ENCODE measurements at places on chromosomes 2 and 18.

- no peak for DNase-seq
Measured at GRCh38 chr2:123738643-123739042, 286.4 kb upstream of the CNTNAP5 start.

DNA sequence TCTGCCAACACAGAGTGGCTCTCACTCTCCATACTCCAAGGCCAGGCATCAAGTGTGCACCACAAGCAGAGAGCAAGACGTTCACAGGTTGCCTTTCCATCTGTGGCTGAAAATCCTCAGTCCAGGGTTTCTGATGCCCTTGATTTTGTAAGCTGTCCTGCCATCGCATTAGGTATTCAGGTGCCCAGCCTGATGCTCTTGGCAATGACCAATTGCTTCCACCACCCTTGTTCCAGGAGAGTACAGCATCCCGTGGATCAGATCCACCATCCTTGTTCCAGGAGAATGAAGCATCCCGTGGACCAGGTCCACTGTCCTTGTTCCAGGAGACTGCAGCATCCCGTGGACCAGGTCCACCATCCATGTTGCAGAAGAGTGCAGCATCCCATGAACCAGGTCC lies 133.4 kb upstream of the GPC1 start:
- DNase-seq = no peak

- peak; percentile 45 for DNase-seq
Measured at GRCh38 chr2:232611559-232612218, 21.7 kb upstream of the EFHD1 start.

- DNase-seq = no peak
Measured at GRCh38 chr18:44503854-44504253, 176.8 kb upstream of the SETBP1 start.

- DNase-seq = no peak
Measured at GRCh38 chr2:15892151-15892880, 48.0 kb upstream of the MYCN start.

DNA sequence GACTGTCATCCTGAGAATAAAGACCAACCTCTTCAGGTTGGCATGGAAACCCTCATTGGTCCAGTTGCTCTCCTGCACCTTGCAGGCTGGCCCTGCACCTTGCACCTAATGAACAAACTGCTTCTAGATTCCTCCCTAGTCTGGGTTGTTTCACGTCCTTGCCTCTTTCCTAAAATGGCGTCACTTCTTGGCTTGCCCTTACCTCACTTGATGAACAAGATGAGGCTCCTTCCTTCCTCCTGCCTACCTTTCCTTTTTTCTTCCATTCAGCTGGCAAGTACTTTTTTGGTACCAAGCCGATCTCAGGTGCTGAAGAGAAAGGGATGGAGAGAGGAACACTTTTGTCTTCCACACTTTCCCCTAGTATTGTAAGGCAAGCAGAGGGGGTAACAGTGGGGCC lies 74.5 kb downstream of the MYCN start:
- DNase-seq = no peak

DNA sequence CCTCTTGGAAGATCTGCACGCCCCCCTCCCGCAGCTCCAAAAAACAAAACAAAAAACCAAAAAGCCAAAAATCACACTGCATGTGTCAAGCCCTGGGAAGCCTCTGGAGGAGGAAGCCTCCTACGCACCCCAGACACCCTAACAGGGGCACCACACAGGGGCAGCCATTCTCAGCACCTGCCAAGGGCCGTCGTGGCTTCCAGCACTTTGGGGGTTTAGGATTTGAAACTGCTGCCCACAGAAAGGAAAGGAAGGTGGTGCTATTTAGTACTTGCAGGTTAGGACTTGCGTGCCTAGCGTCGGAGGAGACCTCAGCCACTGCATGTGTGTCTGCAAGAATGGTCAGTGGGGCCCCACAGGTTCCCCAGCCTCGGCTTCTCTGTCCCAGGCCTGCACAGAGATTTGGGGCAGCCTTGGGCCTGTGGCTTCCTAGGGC lies 419 bp upstream of the GPR55 start:
- no peak for DNase-seq

DNA sequence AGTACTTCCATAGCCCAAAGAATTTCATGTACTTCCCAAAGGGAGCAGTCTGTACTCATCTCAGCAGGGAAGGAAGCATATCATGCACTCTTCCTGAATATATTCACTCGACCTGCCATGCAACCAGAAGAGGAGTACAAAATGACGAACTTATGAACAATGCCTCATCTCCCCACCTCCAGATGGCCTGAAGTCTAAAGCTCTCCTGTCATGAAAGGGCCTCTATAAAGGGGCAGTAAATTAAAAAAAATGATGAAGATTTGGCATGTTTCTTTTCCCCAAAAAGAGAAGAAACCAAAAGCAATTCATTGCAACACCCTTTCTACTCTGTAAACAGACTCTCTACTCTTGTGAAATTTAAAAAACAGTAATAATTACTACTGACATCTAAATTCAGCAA lies 1601.1 kb downstream of the LRP1B start:
- DNase-seq = no peak

DNA sequence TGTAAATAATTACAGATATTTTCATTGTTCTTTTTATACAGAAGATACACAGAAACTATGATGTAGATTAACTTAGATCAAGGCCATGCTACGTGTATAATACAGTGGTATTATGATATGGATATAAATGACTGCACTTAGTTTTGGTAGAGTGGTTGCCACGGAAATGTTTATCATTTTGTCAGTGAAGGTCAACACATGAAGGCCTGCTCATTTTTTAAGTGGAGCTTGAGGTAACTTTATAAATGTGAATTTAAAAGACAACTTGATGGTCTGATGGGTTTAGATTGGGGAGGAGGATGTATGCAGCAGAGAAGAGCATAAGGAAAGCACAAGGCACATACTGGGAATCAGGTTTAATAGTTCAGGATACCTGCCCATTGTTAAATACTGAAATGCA lies 14.4 kb upstream of the BBS5 start:
- DNase-seq = peak; percentile 34

GRCh38 chr18:6013171-6013810 lies 118.0 kb upstream of the TMEM200C start:
- no peak for DNase-seq

GRCh38 chr2:25497229-25497917 lies 155.6 kb upstream of the DNMT3A start:
- no peak for DNase-seq

DNA sequence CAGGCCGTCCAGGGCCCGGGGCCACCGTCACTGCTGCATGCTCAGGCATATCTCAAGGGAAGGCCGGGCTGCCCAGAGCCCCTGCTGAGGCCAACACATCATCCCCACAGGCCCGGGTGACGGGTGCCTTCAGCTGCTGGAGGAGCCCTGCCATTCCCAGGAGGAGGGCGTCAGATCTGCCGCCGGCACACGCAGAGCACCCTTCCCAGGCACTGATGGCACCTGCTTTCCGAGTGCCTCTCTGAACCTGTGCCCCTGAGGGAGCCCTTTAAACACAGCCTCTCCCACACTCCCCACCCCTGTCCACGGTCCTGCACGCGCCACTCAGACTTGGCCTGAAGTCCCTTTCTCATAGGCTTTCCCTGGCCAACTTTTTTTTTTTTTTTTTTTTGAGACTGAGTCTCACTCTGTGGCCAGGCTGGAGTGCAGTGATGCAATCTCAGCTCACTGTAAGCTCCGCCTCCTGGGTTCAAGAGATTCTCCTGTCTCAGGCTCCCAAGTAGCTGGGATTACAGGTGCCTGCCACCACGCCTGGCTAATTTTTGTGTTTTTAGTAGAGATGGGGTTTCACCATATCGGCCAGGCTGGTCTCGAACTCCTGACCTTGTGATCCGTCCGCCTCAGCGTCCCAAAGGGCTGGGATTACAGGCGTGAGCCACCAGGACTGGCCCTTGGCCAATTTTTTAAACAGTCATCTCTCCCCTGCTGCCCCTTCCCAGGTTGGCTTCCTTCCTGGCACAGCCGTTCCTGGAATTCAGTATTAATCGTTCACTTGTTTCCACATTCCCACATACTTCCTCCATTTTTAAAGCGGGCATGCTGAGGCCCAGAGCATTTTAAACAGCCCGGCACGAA lies 211.7 kb downstream of the NDUFA10 start:
- no peak for DNase-seq

DNA sequence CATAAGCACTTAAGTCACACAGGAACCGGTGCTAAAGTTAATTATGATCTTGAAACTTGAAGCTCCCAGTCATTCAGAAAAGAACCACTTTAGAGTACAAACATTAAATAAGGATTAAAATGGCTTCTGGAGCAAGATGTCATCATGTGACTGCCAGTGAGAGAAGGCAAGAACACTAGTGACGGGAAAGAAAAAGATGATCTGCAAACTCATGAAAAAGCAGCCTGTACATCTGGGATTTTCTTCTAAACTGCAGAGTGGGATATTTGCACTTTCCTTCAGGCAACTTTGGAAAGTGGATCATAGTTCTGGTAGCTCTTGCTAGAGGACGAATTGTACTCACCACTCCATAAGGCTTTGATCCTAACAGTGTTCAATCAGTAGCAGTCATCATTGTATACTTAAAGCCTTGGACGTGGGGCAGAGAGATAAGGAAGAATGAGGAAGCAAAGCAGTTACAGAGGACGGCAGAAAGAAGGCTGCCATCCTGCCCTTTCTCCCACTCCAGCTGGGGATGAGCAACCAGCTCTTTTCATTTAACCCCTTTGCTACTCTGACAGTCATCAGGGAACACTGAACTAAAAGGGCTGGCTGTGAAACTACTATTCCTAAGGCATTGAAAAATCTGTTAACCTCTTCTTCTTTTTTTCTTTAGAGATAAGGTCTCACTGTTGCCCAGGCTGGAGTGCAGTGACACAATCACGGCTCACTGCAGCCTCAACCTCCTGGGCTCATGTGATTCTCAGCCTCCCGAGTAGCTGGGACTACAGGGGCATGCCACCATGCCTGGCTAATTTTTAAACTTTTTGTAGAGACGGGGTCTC lies 18.1 kb downstream of the ABHD3 start:
- DNase-seq = no peak

DNA sequence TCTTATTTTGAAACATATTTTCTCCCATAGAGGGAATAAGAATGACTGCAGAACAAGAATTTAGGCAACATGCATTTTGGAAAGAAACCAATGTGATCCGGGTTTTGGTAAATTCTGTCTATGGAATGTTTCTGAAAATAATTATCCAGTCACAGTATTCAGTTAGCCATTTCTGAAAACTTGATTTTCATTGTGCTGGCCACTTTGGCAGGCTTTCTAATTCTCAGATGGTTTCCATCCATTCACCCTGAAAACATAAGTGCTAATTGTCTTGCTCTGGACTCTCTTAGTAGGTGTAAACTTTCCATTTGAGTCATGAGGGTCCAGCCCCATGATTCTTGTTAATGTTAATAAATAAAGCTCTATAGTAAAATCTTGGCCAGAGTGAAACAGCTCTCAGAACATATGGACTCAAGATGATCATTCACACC lies 176.5 kb downstream of the RBM43 start:
- DNase-seq = no peak

GRCh38 chr18:31557446-31557845 lies 34.2 kb upstream of the TTR start:
- no peak for DNase-seq

- no peak for DNase-seq
Measured at GRCh38 chr2:12856934-12857601, 140.3 kb downstream of the TRIB2 start.

- no peak for DNase-seq
Measured at GRCh38 chr18:25066516-25066915, 285.4 kb downstream of the ZNF521 start.

DNA sequence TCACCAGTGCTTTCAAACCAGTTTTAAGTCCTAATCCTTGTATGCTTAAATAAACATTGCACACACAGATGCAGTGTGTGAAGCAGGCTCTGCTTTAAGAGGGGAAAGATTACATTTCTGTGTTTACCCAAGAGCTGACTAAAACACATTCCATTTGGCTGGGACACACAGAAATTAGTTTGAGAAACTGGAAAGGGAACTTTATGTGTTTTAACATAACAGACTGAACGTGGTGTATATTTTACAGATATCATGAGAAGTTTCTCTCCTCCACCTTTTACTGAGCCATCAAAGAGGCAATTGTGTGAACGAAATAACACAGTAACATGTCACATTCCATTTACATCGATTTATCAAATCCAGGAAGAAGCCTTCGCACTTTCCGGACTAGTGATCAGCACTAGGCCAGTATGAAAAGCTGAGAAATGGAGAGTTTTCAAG lies 121.8 kb downstream of the MAIP1 start:
- DNase-seq = no peak

DNA sequence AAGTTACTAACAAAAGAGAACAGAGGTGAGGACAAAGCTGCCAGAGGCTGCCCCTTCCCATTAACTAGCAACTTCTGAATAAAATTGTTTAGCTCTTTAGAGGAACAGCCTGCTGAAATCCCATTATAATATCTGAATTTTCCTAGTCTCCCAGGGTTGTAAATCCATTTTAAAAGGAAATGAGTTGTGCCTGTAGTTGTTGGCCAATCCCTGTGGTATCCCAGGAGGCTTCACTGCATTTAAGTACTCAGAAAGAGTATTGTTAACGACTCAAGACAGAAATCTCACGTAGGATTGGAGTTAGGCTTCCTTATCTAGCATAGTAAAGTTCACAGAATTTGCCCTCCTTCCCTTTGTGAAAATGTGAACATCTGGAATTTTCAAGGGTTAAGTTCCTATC lies 8.9 kb downstream of the LAPTM4A start:
- DNase-seq = no peak

DNA sequence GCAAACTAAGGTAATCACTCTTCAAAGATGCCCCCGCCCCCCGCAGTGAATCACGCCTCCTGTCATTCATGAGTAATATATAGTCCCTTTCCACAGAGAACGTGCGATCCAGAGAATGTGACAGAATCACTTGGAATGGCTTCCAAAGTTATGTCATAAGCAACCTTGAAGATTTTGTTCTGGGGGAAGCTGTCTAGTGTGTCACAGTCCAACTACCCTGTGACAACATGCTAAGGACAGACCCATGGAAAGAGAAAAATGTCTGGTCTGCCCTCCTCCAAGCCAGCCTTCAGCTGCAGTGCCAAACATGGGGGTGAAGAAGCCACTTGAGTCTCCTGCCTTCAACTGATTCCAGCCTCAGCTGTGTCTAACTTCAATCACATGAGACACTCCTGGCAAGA lies 259.1 kb downstream of the SS18 start:
- DNase-seq = no peak

GRCh38 chr2:61949714-61950560 lies 44.5 kb downstream of the COMMD1 start:
- no peak for DNase-seq

DNA sequence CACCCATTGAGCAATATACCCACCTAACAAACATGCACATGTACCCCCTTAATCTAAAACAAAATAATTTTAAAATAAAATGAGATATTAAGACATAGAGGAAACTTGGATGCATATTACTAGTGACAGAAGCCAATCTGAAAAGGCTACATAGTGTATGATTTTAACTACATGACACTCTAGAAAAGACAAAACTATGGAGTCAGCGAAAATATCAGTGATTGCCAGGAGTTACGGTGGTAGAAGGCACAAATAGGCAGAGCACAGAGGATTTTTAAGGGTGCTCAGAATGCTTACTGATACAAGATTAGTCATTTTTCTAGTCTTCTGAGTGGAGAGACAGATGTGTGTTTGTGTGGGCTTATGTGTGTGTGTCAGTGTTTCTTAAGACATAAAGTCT lies 656.6 kb downstream of the NR4A2 start:
- DNase-seq = no peak

All from NCI-H2081 (cell line).